ENCODE measurements at places on chromosomes 3 and 15.

GRCh38 chr3:36741285-36741684 is 23.1 kb downstream of the DCLK3 start:
- DNase-seq, result no peak

DNA sequence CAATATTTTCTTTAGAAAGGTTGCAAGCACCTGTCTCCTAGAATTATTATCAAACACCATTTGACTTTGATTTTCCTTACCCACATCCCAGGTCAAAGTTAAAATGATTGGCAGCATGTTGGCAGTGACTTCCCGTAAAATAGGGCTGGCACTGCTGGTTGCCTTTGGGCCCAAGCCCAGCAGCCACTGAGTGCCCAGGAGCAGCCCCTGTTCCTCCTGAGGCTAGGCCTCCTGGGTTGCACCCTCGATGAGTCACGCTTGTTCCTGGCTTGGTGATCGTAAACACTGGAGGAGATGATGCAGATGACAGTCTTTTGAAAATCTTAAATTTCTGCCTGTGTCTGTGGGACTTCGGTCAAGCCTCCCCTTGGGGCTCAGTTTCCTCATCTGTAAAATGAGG is 290.0 kb downstream of the TLE3 start:
- no peak for DNase-seq

DNA sequence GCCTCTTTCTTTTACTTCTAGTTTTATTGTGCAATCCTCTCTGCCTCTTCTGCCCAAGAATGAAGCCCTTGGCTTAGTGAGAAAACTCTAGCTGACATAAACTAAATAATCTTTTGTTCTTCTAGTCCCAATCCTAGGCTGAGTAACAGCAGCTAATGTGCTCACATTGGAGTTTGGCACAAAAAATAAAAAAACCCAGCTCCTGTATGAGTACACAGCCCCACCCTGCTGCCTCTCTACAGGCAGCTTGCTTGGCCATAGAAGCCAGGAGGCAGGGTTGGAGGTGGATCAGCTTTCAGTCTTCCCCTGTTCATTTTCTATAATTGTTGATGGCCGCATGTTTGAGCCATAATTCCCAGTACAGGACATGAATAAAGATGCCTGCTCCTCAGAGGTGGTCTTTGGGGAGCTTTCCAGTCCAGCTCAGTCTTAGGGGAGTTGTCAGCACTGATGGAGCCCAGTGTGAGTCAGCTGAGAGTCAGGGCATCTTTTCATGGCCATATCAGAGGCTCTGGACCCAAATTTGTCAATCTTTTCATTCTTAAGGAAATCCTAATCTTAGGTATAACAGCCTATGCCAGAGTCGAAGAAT is 46.7 kb downstream of the RTP1 start:
- no peak for DNase-seq

- DNase-seq, result no peak
Observed at GRCh38 chr3:111963424-111963823, 15.4 kb upstream of the ABHD10 start.

DNA sequence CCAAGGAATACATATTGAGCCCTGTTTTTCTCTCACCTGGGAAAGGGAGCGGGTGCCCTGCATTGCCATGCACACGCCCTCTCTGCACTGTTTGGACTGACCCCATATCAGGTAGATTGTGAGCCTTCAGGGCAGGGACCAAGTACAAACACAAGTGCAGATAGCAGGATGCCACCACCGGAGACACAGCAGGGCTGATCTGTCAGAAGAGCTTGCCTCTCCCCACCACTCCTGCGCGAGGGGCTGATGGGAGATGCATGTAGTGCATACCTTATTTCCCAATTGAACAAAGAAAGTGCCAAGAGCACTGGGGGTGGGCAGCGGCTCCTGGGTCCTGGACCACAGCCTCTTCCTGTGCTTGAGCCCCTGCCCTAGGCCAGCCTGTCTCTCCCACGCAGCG is 9.0 kb upstream of the SLCO2A1 start:
- DNase-seq, result no peak

- no peak for DNase-seq
Observed at GRCh38 chr3:140816372-140817195, 125.1 kb upstream of the SLC25A36 start.

GRCh38 chr3:161348796-161349400 is 22.4 kb downstream of the SPTSSB start:
- DNase-seq, result peak; percentile 16

DNA sequence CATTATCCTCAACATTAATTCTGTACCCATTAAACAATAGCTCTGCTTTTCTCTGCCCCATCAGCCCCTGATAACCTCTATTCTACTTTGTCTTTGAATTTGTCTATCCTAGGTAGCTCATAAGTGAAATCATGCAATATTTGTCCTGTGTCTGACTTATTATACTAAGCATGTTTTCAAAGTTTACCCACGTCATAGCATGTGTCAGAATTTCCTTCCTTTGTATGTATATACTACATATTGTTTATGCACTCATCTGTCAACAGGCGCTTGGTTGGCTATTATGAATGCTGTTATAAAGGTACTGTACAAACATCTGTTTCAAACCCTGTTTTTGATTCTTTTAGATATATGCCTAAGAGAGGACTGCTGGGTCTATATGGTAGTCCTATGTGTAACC is 18.2 kb downstream of the CSNK1G1 start:
- DNase-seq, result no peak

DNA sequence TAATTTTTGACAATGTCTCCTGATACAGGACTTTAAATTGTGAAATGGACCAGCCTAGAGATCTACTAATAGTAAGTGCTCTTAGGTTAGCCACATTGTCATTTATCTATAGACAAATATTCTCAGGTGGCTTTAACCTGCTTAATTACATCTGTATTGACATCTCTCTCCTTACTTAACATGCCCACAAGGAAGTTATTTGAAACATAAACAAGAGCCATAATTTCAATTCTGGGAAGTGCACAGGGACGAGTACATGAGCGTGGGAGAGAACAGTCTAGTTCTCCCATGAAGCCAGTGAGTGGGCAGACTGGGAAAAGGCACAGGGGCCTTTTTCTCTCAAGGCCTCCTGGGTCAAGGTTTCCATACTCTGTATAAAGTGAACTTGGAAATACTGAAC is 54.2 kb downstream of the NEK10 start:
- no peak for DNase-seq

- DNase-seq, result no peak
Observed at GRCh38 chr3:151916781-151917180, 43.3 kb downstream of the SUCNR1 start.

- no peak for DNase-seq
Observed at GRCh38 chr15:40379374-40379773, 3.1 kb upstream of the KNSTRN start.

DNA sequence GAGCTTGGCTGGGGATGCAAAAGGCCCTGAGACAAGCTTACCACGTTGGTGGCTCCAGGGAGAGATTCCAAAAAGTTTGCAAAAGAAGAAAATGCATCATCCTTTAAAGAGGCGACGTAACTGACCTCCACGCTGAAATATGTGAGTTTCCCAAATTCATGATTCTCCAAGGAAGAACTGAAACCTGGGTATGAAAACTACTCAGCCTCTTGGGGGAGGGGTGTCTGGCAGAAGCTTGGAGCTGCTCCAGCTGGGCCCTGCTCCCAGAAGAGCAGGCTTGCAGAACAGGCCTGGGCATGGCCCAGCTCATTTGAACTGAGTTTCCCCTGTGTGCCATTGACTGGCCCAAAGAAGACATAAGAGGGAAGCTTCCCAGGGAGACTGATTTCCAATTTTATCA is 20.5 kb downstream of the CPN2 start:
- DNase-seq, result no peak
